ENCODE measurements at places on chromosomes 5 and 9.

- no peak for DNase-seq
Measured at GRCh38 chr9:93039456-93039855, 19.0 kb upstream of the SUSD3 start.

DNA sequence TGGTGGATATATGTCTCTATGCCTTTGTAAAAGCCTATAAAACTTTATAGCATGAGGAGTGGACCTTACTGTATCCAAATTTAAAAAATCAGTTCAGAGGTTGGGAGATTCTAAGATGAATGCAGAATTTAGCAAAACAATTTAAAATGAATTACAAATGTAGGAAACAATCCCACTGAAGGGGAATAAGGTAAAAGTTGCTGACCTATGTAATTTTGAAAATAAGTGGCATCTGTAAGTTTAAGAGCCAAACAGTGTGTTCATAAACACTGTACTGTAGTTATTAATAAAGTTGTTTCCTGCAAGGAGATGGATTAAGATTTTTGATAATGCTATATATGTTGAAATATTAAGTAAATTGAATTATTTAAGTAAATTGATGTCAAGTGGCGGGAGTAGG is 4.6 kb downstream of the IFNW1 start:
- DNase-seq: no peak

- no peak for DNase-seq
Measured at GRCh38 chr5:14727928-14728458, 63.5 kb downstream of the OTULIN start.

- DNase-seq: no peak
Measured at GRCh38 chr9:136074706-136075105, 20.4 kb downstream of the NACC2 start.

DNA sequence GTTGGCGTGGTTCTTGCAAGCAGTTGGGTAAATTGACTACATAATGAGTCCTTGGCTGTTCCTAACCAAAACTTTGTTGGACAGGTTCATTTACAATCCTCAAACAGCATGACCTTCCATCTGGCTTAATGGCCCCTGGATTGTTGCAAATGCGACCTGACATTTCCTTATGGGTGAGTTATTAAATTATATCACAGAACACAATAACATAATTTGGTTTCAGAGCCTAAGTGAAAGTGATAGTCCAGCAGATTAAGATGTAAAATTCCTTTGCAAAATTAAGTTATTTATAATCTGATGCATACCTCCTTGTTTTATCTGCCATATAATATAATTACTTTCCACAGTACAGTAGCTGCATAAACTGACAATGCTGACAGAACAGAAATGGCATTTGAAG is 224.4 kb downstream of the TUSC1 start:
- no peak for DNase-seq

DNA sequence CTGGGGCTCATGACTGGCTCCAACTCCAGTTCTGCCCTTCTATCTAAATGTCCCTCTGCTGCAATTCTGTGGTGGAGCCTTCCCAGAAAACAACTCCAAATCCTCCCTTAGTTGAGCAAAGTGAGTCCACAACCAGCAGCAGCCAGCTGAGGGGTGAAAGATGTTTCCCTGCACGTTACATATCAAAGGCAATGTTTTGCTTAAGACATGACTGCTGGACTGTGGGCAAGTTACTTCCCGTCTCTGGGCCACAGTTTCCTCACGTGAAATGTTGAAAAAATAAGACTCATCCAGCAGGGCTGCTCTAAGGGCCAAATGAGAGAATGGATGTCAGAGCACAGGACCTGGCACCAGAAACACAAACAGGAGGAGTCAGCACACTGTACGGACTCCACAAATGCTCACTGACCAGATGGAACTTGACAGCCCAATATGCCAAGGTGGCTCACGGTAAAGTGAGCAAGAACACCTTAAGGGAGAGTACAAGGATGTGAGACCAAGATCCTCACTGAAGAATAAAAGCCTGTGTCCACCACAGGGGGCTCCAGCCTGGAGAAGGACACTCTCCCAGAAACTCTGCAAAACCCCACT is 138.4 kb upstream of the ABCA1 start:
- no peak for DNase-seq

DNA sequence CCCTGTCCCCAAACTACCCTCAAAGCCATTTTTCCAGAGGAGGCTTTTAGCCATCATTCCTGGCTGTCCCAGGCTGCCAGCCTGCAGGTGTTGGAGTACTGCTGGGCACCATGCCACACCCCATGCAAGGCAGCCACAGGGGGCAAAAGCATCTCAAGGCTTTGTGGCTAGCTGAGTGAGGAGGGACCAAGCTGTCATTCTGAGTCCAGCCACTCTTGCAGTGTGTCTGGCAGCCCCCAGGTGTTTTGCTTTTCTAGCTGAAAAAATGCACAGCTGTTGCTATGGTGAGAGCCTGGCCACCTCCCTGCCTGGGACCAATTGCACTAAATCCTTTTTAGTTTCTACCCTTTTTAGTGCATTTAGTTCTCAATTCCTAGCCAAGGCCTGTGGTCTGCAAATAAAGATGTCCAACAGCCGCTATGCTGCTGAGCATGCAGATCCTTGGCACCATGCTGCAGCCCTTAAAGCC is 50.4 kb upstream of the PTGS1 start:
- no peak for DNase-seq

- peak; percentile 6 for DNase-seq
Measured at GRCh38 chr5:59893429-59894227, at the start of gene PDE4D. PDE4D (minus strand) TSS chr5:59893726.

GRCh38 chr9:131784748-131785501 is 45.0 kb upstream of the RAPGEF1 start:
- no peak for DNase-seq

GRCh38 chr5:152052470-152052869 is 127.8 kb upstream of the GLRA1 start:
- no peak for DNase-seq

GRCh38 chr9:37030611-37030939 is 3.5 kb downstream of the PAX5 start:
- DNase-seq: peak; percentile 26

GRCh38 chr9:89309608-89310474 is 1.2 kb upstream of the CKS2 start:
- DNase-seq: peak; percentile 28

DNA sequence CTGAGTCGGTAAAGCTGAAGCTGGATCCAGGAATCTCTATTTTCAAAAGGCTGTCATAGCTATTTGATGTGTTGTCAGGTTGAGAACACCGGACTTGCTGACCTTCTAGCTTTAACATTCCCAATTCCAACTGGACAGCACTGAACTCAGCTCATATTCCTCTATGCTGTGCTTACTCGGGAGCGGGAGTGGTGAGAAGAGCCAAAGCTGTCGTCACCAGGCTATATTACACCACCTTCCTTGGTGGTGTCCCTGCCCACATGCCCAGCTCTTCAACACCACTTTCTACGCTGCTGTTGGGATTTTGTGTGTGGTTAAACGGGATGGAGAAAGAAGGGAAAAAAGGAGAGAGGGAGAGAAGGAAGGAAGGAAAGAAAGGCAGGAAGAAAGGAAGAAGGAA is 653.6 kb downstream of the RAB3C start:
- no peak for DNase-seq

Data from activated naive CD8-positive, alpha-beta T cell treated with anti-CD3 and anti-CD28 coated beads, Interleukin-2, amount 50 U/mL, for 24 hours (primary cell).